ENCODE measurements at places on chromosomes 3 and 15.

- no peak for DNase-seq
Measured at GRCh38 chr3:159252772-159253384, 451.0 kb downstream of the MFSD1 start.

DNA sequence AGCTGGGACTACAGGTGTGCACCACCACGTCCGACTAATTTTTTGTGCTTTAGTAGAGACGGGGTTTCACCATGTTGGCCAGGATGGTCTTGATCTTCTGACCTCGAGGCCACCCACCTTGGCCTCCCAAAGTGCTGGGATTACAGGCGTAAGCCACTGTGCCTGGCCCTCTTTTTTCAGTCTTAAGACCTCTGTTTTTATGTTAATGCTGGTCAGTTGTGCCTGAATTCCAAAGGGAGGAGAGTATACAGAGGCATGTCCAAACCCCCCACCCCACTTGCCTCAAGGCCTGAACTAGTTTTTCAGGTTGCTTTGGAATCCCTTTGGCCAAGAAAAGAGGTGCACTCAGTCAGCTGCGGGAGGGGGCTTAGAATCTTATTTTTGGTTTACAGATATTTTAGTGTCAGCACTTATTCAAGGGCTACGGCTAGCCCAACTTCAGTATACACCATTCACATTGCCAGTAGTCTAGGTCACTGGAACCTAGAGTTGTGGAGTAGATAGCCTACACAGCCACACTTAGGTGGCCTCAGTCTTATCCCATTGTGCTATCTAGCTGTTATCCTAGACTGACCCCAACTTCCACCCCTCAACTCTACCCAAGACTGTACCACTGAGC, 128.0 kb upstream of the TPM1 start:
- no peak for DNase-seq

- no peak for DNase-seq
Measured at GRCh38 chr3:165852191-165852590, 15.0 kb upstream of the BCHE start.

DNA sequence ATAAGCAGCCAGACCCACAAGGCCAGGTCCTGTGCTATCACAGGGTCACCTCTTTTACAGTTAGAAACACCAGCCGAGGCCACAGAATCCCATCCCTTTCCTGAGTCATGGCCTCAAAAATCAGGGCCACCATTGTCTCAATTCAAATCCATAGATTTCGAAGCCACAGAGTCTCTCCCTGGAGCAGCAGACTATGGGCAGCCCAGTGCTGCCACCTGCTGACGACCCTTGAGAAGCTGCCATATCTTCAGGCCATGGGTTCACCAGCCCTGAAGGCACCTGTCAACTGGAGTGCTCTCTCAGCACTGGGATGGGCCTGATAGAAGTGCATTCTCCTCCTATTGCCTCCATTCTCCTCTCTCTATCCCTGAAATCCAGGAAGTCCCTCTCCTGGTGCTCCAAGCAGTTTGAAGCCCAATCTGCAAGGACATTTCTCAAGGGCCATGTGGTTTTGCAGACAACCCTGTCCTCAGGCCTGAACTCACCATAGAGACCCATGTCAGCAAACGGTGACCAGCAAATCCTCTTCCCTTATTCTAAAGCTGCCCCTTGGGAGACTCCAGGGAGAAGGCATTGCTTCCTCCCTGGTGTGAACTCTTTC, 39.6 kb downstream of the TGM4 start:
- peak; percentile 40 for DNase-seq

DNA sequence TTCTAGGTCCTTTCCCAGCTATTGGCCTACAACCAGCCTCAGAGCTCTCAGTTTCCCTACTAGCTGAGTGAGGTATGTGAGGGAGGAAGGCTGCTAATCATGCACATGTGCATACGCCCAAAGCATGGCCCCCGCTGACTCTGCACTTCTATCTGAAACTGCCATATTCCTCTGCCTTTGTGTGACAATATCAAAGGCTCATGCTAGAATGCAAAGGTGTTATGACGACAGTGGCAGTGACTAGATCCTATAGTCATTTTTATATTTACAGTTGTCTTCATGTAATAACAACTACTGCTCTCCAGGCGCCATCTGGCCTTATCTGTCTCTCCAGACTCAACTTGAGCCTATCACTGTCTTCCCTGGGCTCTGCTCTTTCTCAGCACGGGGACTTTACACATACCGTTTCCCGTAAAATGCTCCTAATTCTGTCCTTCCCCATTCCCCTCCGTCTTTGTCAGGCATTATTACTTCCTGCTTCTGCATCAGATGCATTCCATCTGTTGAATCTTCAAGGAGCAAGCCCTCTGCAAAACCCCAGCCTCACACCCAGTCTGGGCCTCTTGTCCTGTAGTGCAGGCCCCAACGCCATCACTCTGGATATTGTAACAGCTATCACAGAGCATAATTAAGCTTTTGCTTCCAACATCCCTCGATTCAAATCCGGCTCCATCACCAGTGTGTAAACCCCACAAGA, 102.5 kb downstream of the PDCD6IP start:
- no peak for DNase-seq

GRCh38 chr3:10352146-10352911, 31.4 kb upstream of the SEC13 start:
- DNase-seq, result no peak

GRCh38 chr3:15303728-15304127, 28.7 kb downstream of the SH3BP5 start:
- DNase-seq, result no peak

- DNase-seq, result no peak
Measured at GRCh38 chr3:110478377-110479054, 593.1 kb upstream of the NECTIN3 start.

DNA sequence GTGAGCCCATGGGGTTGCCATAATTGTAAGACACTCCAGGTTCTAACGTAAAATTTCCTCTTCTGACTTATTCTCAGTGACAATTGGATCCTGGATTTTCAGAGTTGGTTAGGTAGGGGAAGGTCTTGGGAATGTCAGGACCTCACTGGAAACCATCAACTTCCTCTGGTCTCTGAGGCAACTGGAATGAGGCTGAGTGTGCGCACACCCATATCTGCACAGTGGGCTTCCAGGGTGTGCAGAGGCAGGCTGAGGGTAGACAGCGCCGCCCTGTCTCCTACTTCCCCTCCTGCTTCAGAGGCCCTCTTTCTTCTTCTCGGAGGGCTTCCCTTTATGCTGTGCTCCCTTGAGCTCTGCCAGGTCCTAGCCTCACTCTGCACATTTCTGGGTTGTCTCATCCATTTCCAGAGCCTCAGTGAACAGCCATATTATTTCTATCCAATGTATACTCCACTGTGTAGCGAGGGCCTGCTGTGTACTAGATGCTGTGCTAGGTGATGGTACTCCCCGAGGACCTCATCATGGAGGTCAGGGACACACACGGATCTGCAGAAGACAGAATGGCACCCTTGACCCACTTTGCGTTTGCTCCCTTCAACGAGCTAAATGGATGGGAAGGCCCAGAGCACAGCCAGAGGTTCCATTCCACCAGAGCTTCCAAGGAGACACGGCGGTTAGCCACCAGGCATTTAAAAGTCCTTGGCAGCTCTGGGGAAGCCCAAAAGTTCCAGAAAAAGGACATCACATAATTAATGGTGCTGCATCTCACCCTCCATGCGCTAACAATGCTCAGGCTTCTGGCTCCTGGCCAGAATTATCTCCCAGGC, 18.3 kb downstream of the ACAA1 start:
- no peak for DNase-seq

DNA sequence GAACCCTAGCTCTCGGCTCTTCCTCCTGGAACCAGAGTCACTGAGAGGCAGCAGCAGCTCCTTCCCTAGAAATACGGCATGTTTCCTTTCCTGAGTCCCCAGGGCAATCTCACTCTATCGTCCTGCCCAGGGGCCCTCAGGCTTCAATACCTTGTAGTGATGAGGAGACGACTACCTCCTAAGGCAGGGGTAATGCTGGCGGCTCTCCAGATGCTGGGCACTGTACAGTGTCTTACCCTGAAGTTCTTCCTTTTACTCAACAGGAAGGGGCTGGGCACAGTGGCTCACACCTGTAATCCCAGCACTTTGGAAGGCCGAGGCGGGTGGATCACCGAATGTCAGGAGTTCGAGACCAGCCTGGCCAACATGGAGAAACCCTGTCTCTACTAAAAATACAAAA, 13.5 kb downstream of the TMEM44 start:
- DNase-seq, result no peak

GRCh38 chr15:43903864-43904290, 77.1 kb downstream of the WDR76 start:
- peak; percentile 5 for DNase-seq

DNA sequence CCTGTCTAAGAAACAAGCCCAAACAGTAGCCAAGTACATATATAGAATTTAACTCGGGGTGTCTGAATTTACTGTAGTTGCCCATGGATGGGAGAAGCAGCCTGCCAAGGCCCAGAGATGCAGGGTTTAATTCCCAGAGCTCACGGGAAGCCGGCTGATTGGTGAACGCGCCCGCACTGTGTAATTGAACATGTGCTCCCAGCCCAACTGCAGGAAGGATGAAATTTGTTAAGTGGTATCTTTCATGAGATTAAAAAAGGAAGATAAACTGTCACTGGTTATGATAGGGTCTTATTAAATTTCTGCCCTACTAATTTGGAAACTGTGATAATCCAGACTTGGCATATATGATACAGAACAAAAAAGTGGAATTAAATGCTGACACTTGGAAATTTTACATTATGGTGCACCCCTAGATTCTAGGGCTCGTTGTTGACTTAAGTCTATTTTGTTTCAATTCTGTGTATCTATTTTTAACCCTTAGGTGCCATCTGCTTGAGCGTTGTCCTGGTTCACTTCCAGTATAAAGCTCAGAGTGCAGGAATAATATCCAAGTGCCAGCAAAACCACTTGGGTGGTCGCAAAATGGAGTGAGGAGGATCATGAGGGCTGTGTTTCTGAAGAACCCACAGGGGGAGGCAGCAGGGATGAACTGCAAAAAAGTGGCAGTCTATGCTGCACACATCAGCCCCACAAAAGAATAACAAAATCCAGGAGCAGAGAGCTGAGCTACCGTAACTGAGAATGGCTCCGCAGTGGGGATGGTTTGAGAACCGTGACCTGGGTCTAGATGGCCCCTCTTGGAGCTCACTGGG, 13.8 kb upstream of the TMC3 start:
- DNase-seq, result no peak

DNA sequence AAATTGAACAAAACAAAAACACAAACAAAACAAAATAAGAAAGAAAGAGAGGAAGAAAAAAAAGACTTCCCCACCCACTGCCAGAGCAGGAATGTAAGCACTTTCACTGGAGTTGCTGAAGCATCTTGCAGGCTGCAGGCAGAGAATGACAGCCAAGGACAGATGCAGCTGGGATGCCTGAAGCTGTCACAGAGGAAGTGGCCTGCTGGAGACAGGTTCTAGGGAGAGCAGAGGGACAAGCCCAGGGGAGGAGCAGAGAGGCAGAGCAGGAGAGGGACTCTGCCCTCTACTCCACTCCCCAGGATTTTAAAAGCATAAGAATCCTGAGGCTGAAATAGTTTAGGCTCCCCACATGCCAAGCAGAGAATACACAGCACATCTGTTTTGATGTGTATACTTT, 326.2 kb downstream of the TUSC7 start:
- DNase-seq, result no peak

GRCh38 chr3:140532793-140533330, 145.0 kb upstream of the TRIM42 start:
- DNase-seq, result no peak

DNA sequence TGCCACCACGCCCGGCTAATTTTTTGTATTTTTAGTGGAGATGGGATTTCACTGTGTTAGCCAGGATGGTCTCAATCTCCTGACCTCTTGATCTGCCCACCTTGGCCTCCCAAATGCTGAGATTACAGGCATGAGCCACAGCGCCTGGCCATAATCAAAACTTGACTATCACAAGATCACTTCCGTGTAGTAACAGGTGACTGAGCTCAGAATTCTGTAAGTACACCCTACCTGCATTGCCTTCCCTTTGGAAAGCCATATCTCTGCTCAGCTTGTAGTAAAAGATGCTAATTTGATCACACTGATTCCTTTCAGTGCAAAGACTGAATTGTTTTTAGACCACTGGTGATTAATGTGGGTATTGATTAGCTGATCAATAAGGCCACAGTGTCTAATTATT, 167.1 kb downstream of the SHOX2 start:
- no peak for DNase-seq

DNA sequence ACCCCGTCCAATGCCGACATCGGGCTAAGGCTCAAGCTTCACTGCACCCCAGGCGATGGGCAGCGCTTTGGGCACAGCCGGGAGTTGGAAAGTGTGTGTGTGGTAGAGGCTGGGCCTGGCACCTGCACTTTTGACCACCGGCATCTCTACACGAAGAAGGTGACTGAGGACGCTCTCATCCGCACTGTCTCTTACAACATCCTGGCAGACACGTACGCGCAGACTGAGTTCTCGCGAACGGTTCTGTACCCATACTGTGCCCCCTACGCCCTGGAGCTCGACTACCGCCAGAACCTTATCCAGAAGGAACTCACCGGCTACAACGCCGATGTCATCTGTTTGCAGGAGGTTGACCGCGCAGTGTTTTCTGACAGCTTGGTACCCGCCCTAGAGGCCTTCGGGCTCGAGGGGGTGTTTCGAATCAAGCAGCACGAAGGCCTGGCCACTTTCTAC, 1.0 kb downstream of the PDE12 start:
- DNase-seq, result peak; percentile 2

DNA sequence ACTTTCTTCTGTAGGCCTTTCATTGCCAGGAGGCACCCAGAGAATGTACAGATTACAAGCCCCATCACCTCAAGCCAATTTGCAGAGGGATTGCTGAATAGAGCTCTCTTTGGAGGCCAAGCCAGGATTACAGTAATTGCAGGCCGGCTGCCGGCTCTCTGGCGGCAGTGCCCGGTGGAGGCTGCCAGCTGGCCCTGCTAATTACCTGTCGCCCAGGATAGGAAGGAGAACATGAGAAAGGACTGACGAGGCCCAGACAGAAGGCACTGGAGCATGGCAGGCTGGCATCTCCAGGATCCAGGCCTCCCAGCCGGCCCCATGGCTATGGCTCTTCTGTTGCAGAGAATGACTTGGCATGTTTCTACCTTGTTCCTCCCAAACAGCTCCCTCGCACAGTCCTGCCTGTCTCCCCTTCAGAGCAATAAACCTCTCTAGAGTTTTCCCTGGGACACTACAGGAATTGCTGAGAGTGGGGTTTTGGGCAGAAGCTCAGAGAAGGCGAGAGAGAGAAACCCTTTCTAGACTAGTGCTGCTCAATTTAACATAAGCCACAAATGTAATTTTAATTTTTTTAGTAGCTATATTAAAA, 273.6 kb upstream of the PROK2 start:
- DNase-seq, result no peak

DNA sequence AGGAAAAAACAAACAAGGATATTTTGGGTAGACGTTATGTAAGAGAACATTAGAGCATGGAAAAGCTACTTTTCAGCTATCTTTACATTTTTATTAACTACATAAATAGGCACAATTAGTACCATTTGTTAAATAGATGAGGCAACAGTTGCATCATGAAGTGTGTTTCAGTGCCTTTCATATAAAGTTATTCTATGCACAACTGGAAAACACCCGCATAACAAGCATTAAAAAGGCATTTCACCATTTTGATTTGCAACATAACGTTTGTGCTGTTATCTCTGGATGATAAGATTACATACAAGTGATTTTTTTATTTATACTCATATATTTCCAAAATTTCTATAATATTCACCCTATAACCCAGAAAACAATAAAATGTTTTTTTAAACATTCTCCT, 69.5 kb downstream of the CBLB start:
- no peak for DNase-seq

Measured in stimulated activated CD8-positive, alpha-beta memory T cell treated with anti-CD3 and anti-CD28 coated beads, Interleukin-4, amount 100 ng/mL, for 1 hour (primary cell).